ENCODE measurements at places on chromosomes 7 and 10.

GRCh38 chr7:81638198-81638597 is 131.6 kb downstream of the HGF start:
- no peak for DNase-seq

DNA sequence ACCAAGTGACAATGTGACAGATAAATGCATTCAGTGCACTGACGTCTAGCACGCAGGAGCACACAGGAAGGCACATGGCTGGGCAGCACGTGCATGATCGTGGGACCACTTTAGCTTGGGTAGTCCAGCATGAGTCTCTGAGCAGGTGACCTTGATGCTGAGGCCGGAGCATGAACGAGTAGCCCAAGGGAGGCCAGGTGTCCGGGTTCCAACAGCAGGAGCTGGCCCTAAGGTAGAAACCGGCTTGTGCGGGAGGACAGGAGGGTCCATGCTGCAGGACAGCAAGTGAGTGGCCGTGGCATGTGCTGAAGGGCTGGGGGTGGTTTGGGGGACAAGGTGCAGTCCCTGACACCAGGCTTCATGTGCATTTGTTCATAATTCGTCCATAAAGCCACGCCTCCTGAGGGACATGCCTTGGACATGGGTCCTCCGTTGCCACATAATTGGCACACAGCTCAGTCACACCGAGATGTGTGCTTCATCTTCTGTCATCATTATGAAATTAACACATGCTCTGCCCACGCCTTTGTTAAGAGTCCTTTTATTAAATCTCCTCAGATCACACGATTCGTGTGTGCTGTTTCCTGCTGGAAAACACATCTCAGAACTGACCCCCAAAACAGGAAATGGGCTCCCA is 3.1 kb upstream of the STK32C start:
- peak; percentile 72 for DNase-seq

DNA sequence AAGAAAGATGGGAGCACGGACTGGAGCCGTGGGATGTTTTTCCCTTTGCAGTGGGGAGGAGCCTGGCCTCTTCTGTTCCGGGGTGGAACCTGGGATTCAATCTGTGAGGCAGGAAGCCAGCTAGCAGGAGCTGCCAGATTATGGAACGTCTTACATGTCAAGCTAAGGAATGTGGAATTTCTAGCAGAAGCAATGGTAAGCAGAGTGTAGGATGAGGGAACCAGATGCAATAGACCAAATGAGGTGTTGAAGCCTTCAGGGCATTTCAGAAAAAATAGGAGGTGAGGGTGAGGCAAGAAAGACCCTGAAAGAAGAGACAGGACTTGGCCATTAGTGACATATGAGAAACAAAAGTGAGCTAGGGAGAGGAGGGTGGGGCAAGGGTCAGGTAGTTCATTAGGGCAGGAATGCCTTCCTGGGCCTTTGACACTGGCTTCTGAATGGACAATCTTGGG is 105.5 kb downstream of the CHN2 start:
- no peak for DNase-seq

- DNase-seq: peak; percentile 36
These were observed 14.0 kb downstream of the GATAD1 start for GRCh38 chr7:92461027-92462003.

DNA sequence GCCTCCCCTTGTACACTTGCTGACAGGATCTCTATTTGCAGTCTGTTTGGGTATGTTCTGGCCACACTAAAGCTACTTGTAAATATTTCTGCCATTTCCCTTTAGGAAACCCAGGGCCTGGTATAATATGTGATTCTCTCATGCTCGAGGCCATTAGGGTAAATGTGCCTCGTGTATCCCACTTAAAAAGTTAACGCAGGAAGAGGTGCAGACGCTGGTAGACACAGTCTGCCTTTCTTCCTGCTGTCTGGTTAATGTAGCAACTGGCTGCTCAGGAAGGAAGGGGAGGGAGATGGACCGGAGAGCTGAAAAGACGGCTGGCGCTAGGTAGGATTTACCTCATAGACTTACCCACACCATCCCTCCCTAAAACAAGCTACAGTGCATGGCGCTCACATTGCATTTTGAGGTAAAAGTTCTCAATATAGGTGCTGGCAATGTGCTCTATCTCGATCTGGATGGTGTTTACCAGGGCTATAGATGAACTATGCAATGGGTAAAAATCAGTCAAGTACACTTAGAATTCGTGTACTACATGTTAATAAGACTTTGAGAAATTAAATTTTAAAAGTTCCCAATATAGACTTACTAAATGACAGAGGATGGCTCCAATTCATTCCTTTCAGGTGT is 125.9 kb downstream of the JAZF1 start:
- no peak for DNase-seq

DNA sequence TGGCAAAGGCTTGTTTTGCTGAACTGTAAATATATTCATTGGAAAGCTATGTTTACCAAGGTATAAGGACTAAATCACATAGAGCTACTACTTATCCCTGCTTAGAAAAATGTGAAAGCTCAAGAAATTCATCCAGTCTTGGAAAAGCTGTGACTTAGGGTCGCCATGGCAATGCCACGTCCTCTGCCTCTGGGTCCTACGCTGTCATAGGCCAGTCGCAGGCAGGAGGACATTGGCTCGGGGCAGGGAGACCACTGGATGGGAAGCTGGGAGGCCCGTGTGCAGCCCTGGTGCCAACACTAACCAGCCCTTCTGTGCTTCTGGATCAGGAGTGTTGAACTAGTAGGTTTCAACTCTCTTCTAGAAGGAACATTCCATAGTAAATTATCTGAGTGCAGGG is 67.3 kb upstream of the PDZD8 start:
- DNase-seq: no peak

- DNase-seq: peak; percentile 71
These were observed 41.8 kb upstream of the C10orf71 start for GRCh38 chr10:49257154-49257553.

DNA sequence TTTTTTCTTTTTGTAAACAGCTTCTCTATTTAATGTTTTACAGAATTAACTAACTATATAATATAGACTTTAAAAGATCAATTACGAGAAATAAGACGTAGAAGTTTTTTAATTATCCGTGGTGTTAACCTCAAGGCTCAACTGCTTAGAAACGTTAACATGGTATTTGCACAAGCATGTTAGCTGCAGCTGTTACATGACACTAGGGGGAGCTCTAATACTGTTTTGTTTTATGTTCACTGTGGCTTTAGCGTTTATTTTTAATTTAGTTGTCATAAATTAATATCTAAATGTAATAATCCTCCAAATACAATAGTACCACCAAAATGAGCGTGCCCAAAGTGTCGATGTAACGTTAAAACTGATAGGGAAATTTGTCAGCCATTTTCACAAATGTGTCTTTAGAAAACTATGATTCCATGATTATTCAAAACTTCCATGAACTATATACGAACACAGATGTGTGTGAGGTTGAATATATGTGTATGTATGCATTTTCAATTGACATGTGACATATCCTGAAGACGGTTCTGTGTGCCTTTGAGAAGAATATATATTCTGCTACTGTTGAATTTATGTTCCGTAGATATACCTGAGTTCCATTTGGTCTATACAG is 828.8 kb upstream of the MBL2 start:
- peak; percentile 73 for DNase-seq

GRCh38 chr7:25544254-25544653 is 316.0 kb upstream of the NPVF start:
- no peak for DNase-seq

- no peak for DNase-seq
These were observed 48.2 kb downstream of the SMURF1 start for GRCh38 chr7:99095698-99096097.

- no peak for DNase-seq
These were observed 70.4 kb downstream of the ITIH5 start for GRCh38 chr10:7596356-7596755.

- no peak for DNase-seq
These were observed 428.2 kb upstream of the GALNT17 start for GRCh38 chr7:70703785-70704184.

DNA sequence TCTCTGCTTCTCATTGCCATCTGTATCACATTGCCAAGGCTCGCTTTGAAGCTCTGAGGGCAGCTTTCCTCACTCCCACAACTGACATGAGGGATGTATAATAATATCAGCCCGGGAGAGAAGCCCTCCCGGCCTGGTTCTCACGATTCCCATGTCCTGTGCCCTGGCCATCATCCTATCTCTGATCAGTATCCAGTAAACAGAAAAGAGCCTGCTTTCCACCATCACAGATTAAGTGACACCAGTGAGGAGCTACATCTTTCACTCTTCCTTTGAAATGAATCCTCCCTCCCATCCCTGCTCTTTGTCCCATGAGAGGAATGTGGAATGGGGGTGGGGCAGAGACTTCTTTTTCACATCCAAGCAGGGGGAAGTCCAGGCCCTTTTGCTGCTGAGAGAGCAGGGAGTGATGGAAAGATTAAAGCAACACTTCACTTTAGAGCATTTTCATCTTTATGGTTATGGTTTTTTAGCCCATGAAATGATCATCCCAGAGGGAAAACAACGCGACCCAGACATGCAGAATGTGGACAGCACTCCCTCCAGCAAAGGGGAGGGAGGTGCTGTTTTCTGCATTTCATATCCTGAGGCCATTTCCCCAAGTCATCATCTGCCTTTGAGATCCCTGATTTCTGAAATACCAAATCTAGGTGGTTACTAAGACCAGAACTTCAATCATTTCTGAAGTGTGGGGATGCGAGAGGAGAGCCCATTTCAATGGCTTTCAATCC is 84.6 kb upstream of the LYZL1 start:
- no peak for DNase-seq

GRCh38 chr10:74213571-74214162 is 62.6 kb downstream of the ADK start:
- DNase-seq: peak; percentile 40

GRCh38 chr7:40474790-40475680 is 340.2 kb downstream of the SUGCT start:
- DNase-seq: no peak

DNA sequence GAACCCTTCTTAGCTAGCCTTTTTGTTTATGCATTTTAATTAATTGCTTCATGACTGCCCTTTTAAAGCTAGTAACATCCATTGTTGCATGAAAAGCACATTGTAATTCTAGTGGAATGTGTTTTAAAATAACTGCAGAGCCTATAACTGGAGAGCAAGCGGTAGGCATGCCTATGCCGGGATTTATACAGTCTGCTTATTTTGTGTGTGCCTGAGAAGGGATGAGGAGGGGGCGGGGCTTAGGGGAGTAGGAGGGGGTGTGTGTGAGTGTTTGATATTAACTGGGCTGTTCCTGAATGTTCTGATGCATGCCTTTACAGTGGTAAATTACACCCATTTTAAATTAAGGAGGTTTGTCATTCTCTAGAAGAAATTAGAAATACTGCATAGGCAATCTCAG is 208.1 kb downstream of the TCF7L2 start:
- no peak for DNase-seq

GRCh38 chr10:112768121-112768520 is 181.9 kb upstream of the TCF7L2 start:
- DNase-seq: no peak

DNA sequence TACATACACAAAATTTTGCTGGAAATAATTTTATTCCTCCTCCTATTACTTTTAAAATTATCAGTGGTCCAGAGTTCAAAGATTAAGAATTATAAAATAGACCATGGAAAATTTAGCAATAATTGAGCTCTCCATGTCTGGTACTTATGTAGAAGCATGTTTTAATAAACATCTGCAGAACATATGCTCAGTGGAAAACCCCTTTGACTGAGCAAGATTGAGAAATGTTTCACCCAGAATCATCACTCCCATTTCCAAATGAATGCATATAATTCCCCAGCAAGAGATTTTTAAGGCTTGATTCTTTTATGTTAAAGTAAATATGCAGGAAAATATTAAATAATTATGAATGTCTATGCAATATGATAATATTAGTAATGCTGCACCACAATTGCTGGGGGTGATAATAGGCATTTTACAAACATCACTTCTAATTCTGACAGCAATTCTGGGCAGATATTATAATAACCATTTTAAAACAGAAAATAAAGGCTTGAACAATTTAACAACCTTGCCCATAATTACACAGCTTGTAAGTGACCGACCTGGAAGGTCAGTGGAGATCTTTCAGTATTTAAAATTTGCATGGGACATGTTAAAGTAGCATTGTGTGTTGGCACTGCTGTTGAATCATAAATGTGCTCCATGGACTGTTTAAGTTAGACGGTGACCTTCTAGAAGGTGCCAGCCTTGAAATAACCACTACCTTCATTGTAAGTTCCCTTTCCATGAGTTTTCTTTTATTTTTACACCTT is 45.6 kb upstream of the TES start:
- peak; percentile 64 for DNase-seq

DNA sequence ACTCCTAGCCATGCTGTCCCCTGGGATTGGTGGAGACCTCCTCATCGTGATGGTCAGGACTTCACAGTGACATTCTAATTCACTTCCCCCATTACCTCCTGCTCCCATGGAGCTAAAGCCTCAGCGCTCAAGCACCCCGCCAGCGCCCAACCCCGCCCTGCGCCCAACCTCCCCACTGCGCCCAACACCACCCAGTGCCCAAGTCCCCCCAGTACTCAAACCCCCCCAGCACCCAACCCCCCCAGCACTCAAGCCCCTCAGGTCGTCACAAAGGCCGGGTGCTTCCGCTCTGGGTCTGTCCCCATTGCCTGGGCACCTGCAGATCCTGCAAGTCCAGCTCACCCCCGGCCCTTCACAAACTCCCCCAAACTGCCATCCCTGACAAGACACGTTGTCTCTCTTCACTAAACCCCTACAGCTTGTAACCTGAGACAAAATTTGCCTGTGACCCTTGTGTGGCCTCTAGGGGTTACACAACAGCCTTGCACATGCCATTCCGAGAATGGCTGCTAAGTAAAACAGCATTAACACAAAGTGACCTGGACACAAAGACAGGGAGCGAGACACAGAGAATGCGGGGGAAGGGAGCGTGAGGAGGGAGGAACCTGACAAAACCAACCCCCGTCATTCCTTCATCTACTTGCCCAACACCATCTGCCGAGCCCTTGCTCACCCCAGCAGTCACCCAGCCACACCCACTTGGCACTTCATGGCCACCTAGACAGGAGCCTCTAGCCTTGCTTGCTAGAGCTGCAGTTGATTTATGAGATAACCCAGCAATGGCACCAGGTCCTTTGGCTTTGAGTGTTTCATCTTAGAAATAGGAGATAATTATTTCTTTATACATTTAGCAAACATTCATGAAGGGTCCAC is 107.8 kb downstream of the ADARB2 start:
- DNase-seq: no peak

- DNase-seq: peak; percentile 58
These were observed 32.1 kb downstream of the SGPL1 start for GRCh38 chr10:70847659-70848360.

GRCh38 chr10:101567165-101568006 is 20.7 kb downstream of the POLL start:
- no peak for DNase-seq

DNA sequence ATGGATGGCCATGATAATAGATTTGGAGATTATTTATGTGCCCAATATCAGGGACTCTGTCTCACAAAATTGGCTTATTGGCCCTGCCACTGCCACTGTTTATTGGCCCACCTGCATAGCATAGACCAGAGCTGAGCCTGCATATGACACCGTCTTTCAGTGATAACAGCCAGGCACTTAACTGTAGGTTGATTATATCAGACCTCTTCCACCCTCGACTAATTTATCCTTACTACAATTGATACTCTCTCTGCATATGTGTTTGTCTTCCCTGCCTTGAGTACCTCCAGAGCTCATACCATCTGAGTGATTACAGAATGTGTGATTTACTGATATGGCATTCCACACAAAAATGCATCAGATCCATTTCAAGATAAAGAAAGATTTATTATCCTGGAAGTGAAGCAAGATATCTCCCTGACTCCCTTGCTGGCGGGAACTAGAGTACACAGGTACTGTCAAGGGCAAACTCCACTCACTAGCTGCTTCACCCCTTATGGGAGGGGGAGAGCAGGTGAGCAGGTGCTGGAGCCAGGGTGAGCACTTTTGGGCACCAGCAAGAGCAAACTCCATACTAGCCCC is 13.1 kb upstream of the SAMD9L start:
- DNase-seq: no peak

GRCh38 chr7:112929421-112929820 is 139.2 kb upstream of the TMEM168 start:
- no peak for DNase-seq

All from suppressor macrophage (primary cell).